ENCODE measurements at places on chromosomes 11 and 22. TPM values are rescaled to one million over a fixed set of nuclear protein-coding genes. Genes with fewer than 3 reads are reported as not detected.

The PTGDR2 gene
- not detected for total RNA-seq

- DNase-seq, result peak; percentile 47
These were observed 29.8 kb upstream of the CREB3L1 start for GRCh38 chr11:46247659-46248058.

DNA sequence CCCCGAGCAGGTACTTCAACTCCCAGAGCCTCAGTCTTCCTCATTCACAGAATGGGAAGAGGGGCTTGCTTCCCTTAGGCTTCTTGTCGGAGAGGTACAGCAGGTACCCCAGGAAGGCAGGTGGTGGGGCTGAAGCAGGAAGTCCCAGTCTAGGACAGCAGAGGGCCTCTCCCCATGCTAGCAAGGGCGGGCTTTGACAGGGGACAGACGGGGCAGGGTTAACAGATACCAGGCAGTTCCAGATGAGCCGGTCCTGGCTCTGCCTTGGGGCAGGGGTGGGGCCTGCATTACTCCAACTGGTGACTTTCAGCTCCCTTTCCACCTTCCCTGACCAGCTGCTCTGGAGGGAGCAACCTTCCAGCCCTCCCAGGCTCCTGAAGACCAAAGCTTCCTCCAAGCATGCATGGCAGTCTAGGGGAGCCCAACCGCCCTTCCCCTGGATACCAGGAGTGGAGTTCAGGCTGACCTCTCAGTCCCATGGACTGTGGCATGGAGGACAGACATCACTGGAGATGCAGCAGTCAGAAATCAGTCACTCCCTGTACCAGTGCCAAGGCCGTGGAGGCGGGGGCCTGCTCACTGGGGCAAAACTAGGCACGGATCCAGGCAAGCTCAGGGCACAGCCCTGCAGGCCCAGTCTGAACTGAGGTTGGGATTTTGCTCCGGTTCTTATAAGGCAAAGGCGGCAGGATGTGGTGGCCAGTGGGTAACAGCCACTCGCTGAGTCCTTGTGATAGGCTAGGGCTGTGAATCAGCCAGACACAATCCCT is 60.5 kb downstream of the NAT10 start:
- no peak for DNase-seq

GRCh38 chr22:11598492-11599440 is 3929.2 kb upstream of the OR11H1 start:
- no peak for DNase-seq

DNA sequence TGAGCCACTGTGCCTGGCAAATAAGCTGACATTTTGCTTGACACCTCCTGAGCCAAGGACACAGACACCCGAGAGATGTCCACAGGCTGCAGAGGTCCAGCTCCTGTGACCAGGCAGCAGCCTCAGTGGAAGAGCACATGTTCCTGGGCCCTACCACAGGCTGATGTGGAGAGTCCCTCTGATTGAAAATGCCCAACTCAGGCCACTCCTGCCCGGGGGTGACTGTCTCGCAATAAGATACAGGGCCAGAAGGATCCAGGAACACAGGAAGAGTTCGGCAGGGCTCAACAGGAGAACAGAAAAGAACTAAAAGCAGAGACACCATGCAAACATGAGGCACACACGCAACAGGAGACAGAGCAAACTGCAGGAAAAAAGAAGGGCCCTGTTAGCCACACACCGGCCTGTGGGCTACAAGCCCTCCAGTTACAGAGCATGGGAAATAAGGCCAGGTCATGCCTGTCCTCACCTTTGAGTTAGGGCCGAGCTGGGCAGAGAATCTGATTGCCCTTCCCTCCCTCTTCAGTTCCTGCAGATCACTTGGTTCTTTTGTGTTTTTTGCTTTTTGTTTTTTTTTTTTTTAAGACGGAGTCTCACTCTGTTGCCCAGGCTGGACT is 28.3 kb upstream of the MALAT1 start:
- DNase-seq, result peak; percentile 47

The TMPRSS13 gene
- total RNA-seq, result not detected

DNA sequence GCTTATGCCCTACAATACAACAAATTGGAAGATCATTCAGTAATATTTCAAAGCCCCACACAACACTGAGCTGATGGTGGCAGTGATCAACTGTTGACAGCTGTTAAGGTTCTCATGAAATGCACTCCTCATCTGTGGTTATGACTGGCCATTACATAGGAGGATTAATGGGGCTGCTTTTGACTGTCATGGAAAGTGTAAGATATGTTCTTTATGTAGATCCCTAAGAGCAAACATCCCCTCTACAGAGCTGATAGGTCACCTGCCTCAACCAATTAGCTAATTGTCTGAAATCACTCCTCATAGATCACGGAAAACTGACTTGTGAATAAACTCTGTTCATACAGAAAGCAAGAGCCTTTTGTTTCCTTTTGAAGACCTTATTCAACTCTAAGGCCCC is 78.1 kb downstream of the GAB2 start:
- DNase-seq, result no peak

The TNNT3 gene
- not detected for total RNA-seq

- DNase-seq, result peak; percentile 30
These were observed 13.8 kb upstream of the CCDC81 start for GRCh38 chr11:86360775-86361395.

DNA sequence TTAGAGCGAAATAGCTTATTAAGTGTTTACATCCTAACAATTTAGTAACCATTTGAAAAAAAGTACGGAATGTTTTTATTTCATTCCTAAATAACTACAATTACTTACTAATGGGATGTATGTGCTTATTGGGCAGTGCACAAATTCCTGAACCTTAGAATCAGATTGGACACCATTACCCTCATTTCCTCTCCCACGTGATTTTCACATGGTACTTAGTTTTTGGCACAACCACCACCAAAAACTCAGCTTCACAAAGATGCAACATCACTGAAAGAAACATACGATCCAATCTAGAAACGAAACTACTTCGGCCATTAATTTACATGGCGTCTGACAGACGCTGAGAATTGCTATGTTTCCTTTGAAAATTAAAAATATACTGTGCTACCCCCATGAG is 81.5 kb downstream of the FBXO7 start:
- no peak for DNase-seq

- DNase-seq, result no peak
These were observed 61.4 kb upstream of the KIRREL3 start for GRCh38 chr11:127061947-127062346.

DNA sequence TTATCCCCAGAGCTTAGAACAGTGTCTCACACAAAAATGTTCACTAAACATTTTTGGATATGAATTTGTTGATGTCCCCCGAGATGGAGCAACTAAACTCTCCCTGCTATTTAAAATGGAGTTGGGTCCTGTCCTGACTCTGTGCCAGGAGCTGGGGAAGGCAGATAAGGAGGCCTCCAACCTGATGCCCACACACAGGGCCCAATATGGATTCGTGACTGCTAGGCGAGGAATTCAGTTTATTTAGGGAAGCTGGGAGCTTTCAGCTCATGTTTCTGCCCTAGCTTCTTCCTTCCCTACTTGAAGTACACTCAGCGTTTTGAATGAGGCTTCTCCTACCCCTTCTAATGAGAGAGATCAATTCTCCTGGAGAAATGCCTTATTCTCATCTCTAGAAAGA is 373.0 kb upstream of the LARGE1 start:
- DNase-seq, result no peak

The TRPC6 gene
- not detected for total RNA-seq

DNA sequence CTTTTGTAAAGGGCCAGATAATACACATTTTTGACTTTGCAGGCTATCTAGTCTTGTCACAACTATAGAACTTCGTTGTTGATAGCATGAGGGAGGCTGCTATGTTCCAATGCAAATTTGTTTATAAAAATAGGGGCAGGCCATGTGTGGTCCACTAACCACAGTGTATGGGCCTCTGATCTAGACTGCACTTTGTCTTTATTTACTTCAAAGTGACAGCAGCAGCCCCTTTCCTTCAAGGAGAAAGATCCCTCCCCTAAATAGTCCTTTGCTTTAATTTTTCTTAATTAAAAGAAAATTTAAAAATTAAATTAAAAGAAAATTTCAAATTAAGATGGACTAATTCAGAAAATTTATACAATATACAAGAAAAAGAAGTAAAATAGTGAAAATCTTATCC is 49.5 kb upstream of the OR9Q1 start:
- no peak for DNase-seq

- no peak for DNase-seq
These were observed 38.2 kb downstream of the BMAL1 start for GRCh38 chr11:13315517-13316432.

The CALCA gene
- total RNA-seq, result not detected

DNA sequence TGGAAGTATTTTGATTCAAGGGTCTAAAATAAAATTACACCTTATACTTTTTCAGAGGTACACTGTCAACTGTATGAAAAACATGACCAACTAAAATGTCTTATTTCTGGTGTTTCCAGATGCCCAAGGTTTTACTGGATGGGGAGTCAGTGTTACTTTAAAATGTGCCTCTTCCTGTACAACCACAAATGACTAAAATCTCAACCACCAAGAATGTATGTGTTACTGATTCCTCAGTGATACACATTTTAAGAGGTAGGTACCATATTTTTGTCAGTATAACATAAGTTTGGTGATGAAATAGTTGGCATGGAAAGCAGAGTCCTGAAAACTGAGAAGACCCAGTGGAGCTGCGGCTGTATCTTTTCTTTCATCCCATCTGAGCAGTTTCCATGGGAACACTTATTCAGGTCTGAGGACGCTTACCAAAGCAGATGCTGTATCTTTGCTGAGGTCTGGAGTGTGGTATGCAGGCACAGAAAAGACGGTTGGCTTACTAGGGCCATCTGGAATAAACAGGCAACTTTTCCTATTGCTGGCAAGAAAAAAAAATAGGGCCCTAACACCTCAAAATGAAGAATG is 21.2 kb upstream of the TP53AIP1 start:
- no peak for DNase-seq

DNA sequence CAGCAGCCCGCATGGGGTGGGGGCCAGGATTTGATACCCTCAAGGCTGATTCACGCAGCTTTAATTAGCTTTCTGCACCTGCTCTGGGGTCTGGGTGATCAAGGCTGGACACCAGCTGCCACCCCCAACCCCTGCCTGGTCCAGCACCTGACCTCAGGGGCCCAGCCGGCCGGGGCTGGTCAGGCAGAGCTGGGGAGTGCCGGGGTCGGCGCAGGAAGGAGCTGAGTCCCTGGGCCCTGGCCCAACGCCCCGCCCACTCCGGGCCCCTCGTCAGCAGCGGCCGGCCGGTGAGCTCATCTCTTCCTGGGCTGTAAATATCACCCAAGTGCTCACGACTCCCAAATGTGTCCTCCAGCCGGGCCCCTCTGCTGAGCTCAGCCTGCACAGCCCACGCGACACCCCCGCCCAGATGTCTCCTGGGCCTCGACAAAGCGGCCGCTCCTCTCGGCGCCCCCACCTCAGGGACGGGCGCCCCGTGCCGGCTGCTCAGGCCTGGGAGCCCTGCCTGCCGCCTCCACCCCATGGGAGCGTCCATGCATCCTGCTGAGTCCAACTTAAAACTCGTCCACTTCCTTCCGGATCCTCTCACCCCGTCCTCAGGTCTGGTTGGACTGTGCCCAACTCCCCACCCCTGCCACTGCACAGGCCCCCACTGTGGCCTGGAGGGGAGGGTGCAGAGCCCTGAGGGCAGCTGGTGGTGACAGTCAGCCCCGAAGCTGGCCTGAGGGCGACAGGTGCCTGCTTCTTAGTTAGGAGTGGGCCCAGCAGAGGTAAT is 29.0 kb downstream of the RTN4R start:
- DNase-seq, result no peak

GRCh38 chr11:766106-766935 is 11.0 kb downstream of the GATD1 start:
- no peak for DNase-seq

The C11orf16 gene
- total RNA-seq, result not detected

DNA sequence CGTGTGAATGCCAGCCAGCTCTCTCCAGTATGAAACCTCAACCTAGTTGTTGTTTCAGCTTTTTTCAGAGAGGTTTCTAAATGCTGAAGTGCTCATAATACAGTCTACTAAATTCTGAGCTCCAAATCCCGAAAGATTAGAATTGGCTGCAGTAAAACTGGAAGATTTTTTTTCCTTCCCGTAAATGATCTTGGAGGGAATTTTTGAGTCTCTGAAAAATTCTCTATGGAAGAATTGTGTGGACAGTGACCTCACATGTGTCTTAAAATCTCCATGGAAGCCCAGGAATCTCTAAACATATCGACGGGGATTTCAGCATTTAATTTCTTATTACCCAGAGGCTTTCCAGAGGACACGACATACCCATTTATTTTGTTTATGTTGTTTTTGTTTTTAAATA is 1499.2 kb downstream of the LRRC4C start:
- DNase-seq, result no peak

- DNase-seq, result no peak
These were observed 4.5 kb downstream of the OR5B21 start for GRCh38 chr11:58503361-58503856.

The SEPTIN3 gene
- total RNA-seq, result 1.2 TPM

GRCh38 chr11:121665206-121665838 is 212.6 kb upstream of the SORL1-AS1 start:
- peak; percentile 99 for DNase-seq

DNA sequence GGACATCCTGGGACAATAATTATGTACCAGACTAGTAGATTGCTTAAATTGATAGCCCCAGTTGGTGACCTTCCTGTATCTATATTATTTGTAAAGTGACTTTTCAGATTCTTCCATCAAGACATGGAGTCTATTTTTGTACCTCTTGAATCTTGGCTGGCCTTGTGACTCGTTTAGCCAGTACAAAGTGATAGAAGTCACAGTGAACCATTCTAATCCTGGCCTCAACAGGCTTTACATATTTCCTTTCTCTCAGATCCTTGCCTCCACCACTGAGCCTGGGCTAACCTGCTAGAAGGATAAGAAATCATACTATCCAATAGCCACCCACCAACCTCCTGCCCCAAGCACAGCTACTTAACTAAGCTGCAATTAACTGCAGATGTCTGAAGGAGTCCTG is 37.5 kb upstream of the SLC6A5 start:
- no peak for DNase-seq

The SCUBE1 gene
- total RNA-seq, result 10.4 TPM

The HEPHL1 gene
- total RNA-seq, result not detected

DNA sequence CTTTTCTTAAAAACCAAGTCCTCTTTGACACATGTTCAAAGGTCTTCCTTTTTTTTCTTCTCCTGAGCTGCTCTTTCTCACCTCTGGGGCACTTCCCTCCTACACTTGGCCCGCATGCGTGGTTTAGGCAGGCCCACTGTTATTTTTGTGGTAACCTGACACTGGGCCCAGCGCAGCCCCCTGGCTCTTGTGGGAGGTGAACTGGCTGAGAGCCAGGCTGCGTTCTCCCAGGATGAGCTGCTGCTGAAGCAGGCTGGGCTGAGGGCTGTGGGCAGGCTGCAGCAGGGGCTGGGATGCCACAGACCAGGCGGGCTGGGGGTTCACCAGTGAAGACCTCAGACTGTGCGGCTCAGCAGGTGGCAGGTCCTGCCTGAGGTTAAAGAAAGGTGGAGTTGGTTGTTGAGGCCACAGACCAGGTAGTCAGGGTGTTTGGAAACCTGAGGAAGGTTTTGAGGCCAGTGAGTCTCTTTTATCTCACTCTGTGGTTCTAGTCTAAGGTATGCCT is 72.4 kb downstream of the TEAD1 start:
- no peak for DNase-seq

Data from G401 (cell line).